ENCODE measurements at places on chromosomes 3 and 15. TPM values are rescaled to one million over a fixed set of nuclear protein-coding genes. Genes with fewer than 3 reads are reported as not detected.

Gene CGNL1
- 30.9 TPM for total RNA-seq

Gene SLC28A1
- 0.20 TPM for total RNA-seq

- peak overlapping the region; percentile 11 for H3K27ac ChIP-seq
- no peak for DNase-seq
- no peak overlapping the region for H3K4me3 ChIP-seq
- H3K4me1 ChIP-seq, result peaks cover 11% of the 10 kb centered on the region
- H3K27me3 ChIP-seq, result no peaks in the 10 kb centered on the region
- no peaks in the 10 kb centered on the region for H3K36me3 ChIP-seq
Measured at GRCh38 chr3:48215019-48215418, 8.3 kb upstream of the CAMP start.

DNA sequence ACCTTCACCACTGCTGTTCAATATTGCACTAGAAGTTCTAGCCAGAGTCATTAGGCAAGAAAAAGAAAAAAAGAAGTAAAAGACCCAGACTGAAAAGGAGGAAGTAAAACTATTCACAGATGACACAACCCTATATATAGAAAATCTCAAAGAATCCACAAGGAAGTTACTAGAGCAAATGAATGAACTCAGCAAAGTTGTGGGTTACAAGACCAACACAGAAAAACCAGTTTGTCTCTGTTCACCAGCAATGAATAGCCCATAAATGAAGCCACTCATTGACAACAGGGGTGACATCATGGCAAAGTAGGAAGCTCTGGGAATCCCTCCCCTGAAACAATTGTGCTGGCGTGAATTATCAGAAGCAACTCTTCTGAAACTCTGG lies 4.6 kb downstream of the CFAP100 start:
- no peak overlapping the region for H3K4me3 ChIP-seq
- no peak overlapping the region for H3K27ac ChIP-seq
- peaks cover 21% of the 10 kb centered on the region for H3K36me3 ChIP-seq

Gene CLEC3B
- 101 TPM for total RNA-seq

DNA sequence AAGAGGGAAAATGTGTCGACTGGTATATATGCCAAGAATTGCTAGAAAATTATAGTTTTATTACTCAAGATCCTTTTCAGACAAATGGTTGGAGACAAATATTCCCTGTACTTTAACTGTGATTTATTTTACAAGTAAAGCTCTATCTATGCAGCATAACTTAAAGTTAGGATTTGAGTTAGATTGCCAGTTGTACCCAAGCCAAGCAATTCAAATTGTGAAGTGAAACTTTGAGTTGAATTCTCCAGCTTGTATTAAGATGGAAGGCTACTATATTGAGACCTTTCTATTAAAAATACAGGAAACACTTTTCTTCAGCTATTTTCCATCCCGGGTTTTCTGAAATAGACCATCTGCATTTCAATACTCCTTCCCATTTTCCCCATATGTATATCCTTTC lies 333.1 kb upstream of the RBMS3 start:
- no peaks in the 10 kb centered on the region for H3K4me1 ChIP-seq
- no peaks in the 10 kb centered on the region for H3K27me3 ChIP-seq
- no peaks in the 10 kb centered on the region for H3K36me3 ChIP-seq
- H3K27ac ChIP-seq, result no peak overlapping the region

GRCh38 chr15:25536801-25537611 lies 98.2 kb upstream of the UBE3A start:
- no peak for DNase-seq
- H3K27ac ChIP-seq, result no peak overlapping the region
- H3K4me3 ChIP-seq, result no peak overlapping the region
- no peaks in the 10 kb centered on the region for H3K36me3 ChIP-seq

DNA sequence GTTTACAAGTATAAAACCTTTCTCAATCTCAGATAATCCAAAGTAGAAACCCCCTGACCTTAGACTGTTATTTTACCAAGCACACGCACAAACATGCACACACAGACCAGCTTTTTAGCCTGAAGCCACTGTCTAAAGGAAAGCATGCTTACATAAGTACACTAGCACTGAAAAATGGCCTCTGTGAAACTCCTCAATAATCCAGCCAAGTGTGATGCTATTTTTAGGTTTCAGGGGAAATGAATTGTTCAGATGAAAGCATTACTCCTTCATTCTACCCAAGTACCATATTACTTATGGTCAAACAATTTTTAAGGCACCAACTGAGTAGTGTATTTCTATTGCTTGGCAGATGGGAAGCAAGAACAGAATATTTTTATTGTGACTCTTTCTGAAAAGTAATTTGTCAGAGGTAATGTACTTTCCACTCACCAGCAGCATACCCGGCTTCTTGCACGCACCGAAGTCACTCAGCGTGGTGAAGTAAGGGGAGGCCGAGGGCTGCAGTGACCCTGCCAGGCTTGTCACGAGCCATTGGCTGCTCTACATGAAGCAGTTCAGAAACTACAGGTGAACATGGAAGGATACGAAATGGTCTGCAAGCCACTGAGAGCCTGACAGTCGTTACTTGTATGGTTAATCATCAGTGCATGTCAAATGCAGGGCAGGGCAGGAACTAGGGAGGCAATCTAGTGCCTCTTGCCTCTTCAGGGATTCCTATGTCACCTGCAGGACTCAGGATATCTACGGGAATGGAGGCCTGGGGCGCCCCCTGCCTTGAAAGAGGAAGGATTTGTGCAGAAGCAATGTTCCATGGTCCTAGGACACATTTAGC lies 106.7 kb downstream of the GABRB3 start:
- H3K36me3 ChIP-seq, result peaks cover 6% of the 10 kb centered on the region
- no peak overlapping the region for H3K4me3 ChIP-seq
- H3K4me1 ChIP-seq, result peaks cover 21% of the 10 kb centered on the region
- no peak for DNase-seq
- no peaks in the 10 kb centered on the region for H3K27me3 ChIP-seq
- H3K27ac ChIP-seq, result no peak overlapping the region

- H3K36me3 ChIP-seq, result no peaks in the 10 kb centered on the region
- peak overlapping the region; percentile 71 for H3K4me3 ChIP-seq
- peaks cover 20% of the 10 kb centered on the region for H3K27me3 ChIP-seq
Measured at GRCh38 chr3:31980530-31981205, 394 bp downstream of the OSBPL10 start.

GRCh38 chr3:8984526-8984925 lies 21.3 kb upstream of the RAD18 start:
- no peaks in the 10 kb centered on the region for H3K27me3 ChIP-seq
- peaks cover 19% of the 10 kb centered on the region for H3K4me1 ChIP-seq
- DNase-seq, result no peak
- H3K27ac ChIP-seq, result no peak overlapping the region

- no peak for DNase-seq
- no peaks in the 10 kb centered on the region for H3K27me3 ChIP-seq
- no peaks in the 10 kb centered on the region for H3K4me1 ChIP-seq
- no peak overlapping the region for H3K27ac ChIP-seq
Measured at GRCh38 chr3:155790272-155790925, 15.7 kb downstream of the C3orf33 start.

Gene IQCH
- total RNA-seq, result 9.0 TPM

Gene COL7A1
- total RNA-seq, result 28.6 TPM

DNA sequence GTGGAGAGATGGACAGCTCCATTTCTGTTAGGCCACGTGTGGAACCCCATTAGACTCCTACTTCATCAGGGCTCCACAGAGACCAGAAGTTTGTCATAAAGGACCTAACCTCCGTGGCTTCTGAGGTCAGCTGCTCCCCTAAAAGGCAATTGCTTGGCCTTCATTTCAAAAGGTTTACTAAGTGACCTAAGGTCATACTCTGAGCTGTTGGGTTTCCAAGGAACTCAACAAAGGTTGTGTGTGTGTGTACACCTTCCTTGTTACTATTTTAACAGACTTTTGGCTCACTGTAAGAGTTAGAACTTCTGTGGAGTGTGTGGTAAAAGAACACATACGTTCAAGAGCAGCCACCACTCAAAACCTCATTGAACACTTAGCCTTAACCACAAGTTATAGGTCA lies 73.9 kb downstream of the SEC22A start:
- peaks cover 7% of the 10 kb centered on the region for H3K36me3 ChIP-seq
- H3K27ac ChIP-seq, result no peak overlapping the region
- DNase-seq, result no peak
- H3K4me3 ChIP-seq, result no peak overlapping the region

- no peak for DNase-seq
- no peaks in the 10 kb centered on the region for H3K27me3 ChIP-seq
- H3K36me3 ChIP-seq, result no peaks in the 10 kb centered on the region
- no peak overlapping the region for H3K4me3 ChIP-seq
- no peaks in the 10 kb centered on the region for H3K4me1 ChIP-seq
- H3K27ac ChIP-seq, result no peak overlapping the region
Measured at GRCh38 chr3:117798687-117799386, 1089.3 kb downstream of the TUSC7 start.

GRCh38 chr3:25044762-25045710 lies 383.0 kb upstream of the RARB start:
- no peaks in the 10 kb centered on the region for H3K4me1 ChIP-seq
- peak overlapping the region; percentile 22 for H3K27ac ChIP-seq
- no peak overlapping the region for H3K4me3 ChIP-seq
- no peaks in the 10 kb centered on the region for H3K36me3 ChIP-seq
- H3K27me3 ChIP-seq, result no peaks in the 10 kb centered on the region
- DNase-seq, result no peak

- no peaks in the 10 kb centered on the region for H3K4me1 ChIP-seq
- H3K27ac ChIP-seq, result no peak overlapping the region
- no peaks in the 10 kb centered on the region for H3K27me3 ChIP-seq
- no peak for DNase-seq
- H3K36me3 ChIP-seq, result no peaks in the 10 kb centered on the region
Measured at GRCh38 chr3:150469931-150470740, 62.0 kb downstream of the TSC22D2 start.

DNA sequence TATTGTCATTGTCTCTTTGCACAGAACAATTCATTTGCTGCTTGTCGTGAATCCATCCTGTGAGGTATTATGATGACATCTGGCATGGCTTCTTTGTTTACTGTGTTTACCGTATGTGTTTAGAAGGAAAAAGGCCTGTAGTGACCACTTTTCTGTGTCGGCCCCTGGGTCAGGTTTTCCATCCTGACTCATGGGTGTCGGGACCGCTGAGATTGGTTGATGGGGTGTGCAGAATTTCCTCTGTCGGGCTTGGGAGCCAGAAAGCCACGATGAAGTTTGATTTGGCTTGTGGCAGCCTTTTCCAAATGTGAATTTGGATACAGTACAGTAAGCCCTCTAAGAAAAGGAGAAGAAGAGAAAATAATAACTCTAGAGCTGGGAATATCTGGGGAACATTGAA lies 113.5 kb downstream of the FNDC3B start:
- peaks cover 23% of the 10 kb centered on the region for H3K4me1 ChIP-seq
- H3K27me3 ChIP-seq, result no peaks in the 10 kb centered on the region
- peak overlapping the region; percentile 88 for H3K27ac ChIP-seq
- H3K4me3 ChIP-seq, result no peak overlapping the region
- no peak for DNase-seq

- peaks cover 23% of the 10 kb centered on the region for H3K4me1 ChIP-seq
- H3K36me3 ChIP-seq, result no peaks in the 10 kb centered on the region
- H3K27me3 ChIP-seq, result no peaks in the 10 kb centered on the region
Measured at GRCh38 chr15:74768099-74768770, 13.6 kb upstream of the CSK start.

DNA sequence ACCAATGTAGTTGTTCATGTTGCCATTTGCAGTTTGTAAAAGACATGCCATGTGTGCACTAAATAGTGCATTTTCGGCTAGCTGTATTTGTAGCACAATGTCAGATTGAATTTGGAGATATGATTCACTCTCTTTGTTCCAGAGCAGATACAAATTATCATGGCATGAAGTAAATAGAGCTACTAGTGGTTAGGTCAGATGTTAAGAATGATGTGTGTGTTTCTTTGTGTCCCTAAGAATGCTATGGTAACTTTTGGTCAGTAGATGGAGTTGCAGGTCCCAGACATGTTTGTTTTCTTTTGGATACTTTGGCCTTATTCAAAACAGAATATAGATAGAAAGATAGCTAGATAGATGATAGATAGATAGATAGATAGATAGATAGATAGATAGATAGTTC lies 595.8 kb downstream of the NLGN1 start:
- H3K36me3 ChIP-seq, result no peaks in the 10 kb centered on the region
- no peak overlapping the region for H3K27ac ChIP-seq
- no peak for DNase-seq
- no peaks in the 10 kb centered on the region for H3K4me1 ChIP-seq

- no peak overlapping the region for H3K4me3 ChIP-seq
- no peak overlapping the region for H3K27ac ChIP-seq
- DNase-seq, result no peak
- H3K4me1 ChIP-seq, result no peaks in the 10 kb centered on the region
- H3K36me3 ChIP-seq, result no peaks in the 10 kb centered on the region
Measured at GRCh38 chr3:5278666-5279065, 91.2 kb downstream of the EDEM1 start.

DNA sequence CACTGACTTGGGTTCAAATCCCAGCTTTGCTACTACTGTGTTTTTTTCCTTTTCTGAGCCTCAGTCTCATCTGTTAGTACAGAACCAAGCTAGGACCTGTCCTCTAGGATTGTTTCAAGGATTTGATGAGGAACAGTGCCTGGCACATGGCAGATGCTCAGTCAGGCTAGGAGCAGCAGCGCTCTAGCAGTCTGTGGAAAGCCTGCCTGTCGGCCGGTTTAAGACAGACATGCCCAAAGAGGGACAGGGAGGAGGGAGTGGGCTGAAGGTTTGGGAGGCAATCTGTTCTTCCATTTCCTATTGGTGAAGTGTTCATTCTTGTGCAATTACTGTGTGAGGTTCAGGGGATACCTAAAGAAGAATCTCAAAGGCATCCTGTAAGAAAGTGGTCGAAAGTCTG lies 35.1 kb upstream of the RGMA start:
- H3K27ac ChIP-seq, result no peak overlapping the region
- no peaks in the 10 kb centered on the region for H3K27me3 ChIP-seq

Gene SPESP1
- total RNA-seq, result 2.4 TPM

DNA sequence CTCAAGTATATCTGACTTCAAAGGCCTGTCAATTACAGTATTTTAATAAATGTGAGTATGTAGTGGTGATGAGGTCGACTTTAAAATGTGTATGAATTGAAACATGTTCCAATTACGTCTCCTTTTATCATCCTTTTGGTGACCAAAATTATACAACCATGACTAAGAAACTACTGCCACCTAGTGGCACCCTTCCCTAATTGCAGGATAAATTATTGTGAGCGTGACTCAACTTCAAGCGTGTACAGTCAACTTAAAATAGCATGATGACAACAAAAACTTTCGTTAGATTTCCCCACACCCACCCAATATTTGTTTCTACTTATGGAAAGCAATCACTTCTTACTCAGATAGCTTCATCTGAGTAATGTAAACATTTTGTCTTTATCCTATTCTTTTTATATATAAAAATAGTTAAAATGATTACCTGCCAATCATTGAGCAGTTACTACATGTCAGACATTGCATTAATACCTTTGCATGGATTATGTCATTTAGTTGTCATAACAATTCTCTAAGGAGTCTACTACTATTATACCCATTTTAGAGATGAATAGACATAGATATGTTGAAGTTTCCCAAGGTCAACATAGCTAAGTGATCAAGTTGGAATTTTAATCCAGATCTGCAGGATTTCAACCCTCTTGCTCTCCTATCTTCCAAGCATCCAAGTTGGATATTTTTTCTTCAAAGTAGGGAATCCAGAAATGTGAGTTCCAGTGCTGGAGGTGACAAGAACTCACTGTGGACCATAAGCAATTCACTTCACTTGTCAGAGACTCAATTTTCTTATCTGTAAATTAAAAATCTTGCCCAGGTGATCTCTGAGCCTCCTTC lies 106.0 kb downstream of the MEX3B start:
- DNase-seq, result no peak
- H3K4me1 ChIP-seq, result no peaks in the 10 kb centered on the region
- no peaks in the 10 kb centered on the region for H3K27me3 ChIP-seq
- H3K27ac ChIP-seq, result no peak overlapping the region

- H3K36me3 ChIP-seq, result no peaks in the 10 kb centered on the region
- DNase-seq, result no peak
Measured at GRCh38 chr15:35929740-35930444, 383.9 kb upstream of the DPH6 start.

Gene GOLGA6L25
- total RNA-seq, result not detected
